ENCODE measurements at places on chromosomes 1 and 21. TPM values are rescaled to one million over a fixed set of nuclear protein-coding genes. Genes with fewer than 3 reads are reported as not detected.

- no peak overlapping the region for H3K4me3 ChIP-seq
- H3K27ac ChIP-seq: no peak overlapping the region
- no peak for DNase-seq
These were observed 33.1 kb upstream of the DMBX1 start for GRCh38 chr1:46456411-46456963.

DNA sequence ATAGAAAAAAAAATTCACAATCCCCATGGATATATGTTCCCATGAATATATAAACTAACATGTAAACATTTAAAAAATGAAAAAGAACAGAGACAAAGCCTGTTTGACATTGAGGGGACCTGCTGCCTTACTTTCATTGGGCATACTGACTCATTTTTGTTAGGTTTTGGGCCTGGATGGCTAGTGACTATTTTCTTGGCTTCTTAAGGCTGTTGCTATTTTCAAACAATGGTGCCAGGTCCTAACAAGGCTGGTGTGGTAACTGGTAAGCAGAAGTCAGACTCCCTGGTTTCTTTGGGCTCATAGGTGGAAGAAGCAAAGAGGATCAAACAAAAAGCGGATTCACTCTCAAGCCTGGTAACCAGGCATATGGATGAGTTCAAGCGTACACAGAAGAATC is 51.0 kb downstream of the LAMC2 start:
- H3K4me3 ChIP-seq: no peak overlapping the region
- no peaks in the 10 kb centered on the region for H3K36me3 ChIP-seq
- H3K27me3 ChIP-seq: no peaks in the 10 kb centered on the region

GRCh38 chr1:147717051-147717705 is 43.2 kb downstream of the GJA5 start:
- no peak for DNase-seq
- H3K27me3 ChIP-seq: no peaks in the 10 kb centered on the region
- no peak overlapping the region for H3K27ac ChIP-seq
- H3K4me3 ChIP-seq: no peak overlapping the region
- no peaks in the 10 kb centered on the region for H3K36me3 ChIP-seq

GRCh38 chr1:205037539-205037938 is 5.5 kb upstream of the CNTN2 start:
- H3K27ac ChIP-seq: no peak overlapping the region
- no peaks in the 10 kb centered on the region for H3K36me3 ChIP-seq

Gene KIAA0040
- total RNA-seq: 21.7 TPM

Gene EFHD2
- total RNA-seq: 29.9 TPM
